Pons (tissue), 1 donor: ENCODE measurements at places on chromosomes 12 and 14.

- no peak for DNase-seq
Observed at GRCh38 chr12:47048541-47048940, 30.9 kb upstream of the PCED1B start.

DNA sequence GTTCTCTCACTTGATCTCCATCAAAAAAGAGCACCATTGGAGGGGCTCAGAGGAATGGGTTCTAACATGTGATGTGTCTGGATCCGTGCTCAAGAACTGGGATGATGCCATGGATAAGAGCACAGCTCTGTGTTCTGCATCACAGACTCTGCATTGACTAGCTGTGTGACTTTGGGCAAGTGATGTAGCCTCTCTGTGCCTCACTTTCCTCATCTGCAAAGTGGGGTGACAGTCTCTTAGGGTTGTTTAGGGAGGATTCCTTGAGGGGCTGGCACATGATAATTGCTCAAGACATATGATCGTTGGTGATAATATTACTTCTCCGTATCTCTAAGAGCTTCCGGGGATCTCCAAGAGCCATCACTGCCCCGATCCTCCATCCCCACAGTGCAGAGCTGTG lies 202.3 kb downstream of the CHST11 start:
- no peak for DNase-seq

DNA sequence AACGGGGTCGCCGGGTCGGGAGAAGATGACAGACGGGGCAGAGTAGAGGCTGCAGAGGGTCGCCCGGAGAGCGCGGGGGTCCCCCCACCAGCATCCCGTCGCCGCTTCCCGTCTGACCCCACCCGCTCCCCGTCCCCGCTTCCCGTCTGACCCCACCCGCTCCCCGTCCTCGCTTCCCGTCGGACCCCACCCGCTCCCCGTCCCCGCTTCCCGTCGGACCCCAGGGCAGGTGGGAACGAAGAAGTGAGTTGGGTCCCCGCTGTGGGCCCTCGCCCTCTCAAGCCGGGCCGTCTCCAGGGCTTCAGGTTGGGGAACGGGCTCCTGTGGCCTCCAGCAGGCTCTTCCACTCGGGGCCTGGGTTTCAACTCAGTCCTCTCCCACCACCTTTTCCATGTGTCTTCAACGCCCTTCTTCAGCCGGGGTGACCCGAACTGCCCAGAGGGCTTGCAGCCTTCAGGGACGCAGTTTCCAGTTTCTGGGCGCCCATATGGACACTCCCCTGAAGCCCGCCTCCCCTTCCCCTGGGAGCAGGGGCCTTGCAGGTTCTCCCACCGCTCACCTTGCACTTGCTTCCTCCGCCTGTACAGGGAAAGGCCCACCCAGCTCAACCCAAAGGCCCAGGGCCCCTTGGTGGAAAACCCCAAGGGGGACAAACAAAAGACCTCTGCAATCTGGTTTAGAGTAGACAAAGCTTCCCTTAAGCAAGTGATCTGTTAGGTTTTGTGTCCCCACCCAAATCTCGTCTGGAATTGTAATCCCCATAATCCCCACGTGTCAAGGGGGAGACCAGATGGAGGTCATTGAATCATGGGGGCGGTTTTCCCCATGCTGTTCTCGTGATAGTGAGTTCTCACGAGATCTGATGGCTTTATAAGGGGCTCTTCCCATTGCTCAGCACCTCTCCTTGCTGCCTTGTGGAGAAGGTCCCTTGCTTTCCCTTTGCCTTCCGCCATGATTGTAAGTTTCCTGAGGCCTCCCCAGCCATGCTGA lies 66.5 kb downstream of the TNFAIP2 start:
- DNase-seq: no peak

DNA sequence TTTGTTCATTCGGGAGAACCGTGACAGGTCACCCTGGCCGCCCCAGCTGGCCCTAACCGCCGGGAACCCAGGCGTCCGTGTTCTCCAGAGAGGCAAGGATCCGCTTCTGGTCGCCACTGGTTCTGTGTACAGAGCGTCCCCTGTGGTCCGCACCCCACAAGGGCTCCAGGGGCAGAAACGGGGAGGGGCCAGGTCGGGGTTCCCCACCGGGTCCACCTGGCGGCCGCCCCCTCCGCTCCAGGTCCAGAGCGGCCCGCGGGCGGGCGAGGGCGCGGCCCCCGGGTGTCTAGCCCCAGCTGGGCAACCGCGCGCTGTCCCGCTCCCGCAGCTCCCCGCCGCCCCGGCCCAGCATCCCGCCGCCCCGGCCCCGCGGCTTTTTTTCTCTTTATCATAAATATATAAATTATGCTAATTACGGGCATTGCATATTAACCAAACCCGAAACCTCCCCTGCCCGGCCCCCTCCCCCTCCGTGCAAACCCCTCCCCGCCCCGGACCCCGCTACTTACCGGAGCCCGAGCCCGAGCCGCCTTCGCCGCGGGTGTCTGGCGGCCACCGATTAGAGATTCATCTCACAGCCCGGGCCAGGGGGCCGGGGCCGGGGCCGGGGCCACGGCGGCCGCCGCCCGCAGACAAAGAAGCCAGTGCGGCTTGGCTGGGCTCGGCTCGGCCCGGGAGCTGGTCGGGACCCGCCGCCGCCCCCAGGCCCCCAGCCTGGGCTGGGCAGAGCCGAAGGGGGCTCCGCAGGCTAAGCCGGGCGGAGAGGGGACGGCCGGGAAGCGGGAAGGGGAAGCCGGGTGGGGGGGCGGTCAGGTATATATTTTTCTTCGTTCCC lies 512 bp downstream of the POU6F1 start:
- DNase-seq: peak; percentile 58

- DNase-seq: peak; percentile 45
Observed at GRCh38 chr12:113190761-113191160, 5.2 kb downstream of the RITA1 start.

DNA sequence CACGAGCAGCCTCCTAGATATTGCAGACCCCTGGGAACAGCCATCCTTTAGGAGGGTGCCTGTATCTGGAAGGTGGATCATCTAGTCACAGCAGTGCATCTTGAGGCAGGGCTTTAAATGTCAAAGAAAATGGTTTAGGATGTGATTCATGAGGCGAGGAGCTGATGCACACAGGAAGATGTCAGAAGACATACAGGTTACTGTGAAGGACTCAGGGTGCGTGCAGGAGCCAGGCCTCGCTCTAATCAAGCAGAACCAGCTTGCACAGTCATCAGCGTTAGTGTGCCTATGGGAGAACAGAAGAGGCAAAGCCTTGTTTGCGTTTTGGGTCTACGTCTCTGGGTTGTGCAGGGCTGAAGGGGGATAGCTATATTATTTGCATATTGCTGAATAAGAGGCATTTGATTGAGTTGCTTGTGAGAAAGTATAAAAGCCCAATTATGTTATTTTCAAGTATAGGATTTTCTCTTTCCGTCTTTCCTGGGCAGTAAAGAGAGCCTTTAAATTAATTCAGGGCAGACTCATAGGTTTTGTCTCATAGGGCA lies 77.3 kb upstream of the RPH3A start:
- DNase-seq: no peak

- DNase-seq: no peak
Observed at GRCh38 chr14:34065690-34066391, 115.0 kb upstream of the EGLN3 start.

DNA sequence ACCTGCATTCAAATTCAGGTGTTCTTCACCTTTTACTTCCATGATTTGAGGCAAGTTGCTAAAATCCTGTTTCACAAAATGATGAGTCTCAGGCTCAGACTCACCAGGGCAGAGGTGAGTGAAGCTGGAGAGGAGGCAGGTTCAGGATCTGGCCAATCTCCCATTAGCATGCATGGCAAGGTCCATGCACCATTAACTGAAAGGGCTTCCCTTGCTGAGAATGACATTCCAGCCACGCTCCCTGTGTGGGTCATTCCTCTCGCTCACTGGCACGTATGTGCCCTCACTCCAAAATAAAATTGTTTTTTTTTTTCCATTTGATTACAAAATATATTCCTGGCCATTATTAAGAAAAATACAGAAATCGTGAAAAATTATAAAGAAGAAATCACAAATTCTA lies 257.6 kb downstream of the C12orf75 start:
- no peak for DNase-seq

GRCh38 chr12:65319688-65320200 lies 41.3 kb downstream of the MSRB3 start:
- DNase-seq: no peak

DNA sequence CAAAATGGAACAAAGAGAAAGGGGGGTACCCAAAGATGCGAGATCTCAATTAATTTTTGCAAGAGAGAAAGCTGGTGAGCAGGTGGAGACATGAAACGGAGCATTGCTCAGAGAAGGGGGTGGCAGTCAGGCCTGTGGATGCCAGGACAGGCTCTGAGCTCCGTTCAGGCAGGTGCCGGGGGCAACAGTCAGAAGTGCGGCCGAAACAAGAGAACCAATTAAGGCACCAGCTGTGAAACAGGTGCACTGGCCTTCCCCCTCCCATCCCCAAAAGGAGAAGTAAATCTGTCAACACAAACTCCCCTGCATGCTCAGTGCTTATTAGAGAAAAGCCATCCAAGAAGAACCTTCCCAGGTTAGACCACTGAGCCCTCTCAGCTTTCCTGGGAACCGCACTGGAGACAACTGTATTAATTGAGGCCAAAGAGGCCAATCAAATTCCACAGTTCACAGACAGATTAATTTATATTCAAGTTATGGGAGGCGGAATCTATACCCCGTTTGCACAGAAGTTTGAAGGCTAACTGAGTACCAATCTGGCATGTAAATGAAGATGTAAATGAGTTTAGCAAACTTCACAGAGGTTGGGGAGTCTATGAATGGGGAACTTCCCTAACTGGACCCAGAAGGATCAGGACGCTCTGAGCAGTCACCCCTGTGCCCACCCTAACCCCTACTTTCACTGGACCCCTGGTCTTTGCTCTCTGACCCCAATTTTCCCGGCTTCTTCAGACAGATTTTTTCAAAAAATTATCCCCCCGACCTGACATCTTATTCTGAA lies 20.9 kb downstream of the OAS2 start:
- DNase-seq: no peak

- DNase-seq: no peak
Observed at GRCh38 chr12:130478786-130479185, 141.1 kb downstream of the PIWIL1 start.

DNA sequence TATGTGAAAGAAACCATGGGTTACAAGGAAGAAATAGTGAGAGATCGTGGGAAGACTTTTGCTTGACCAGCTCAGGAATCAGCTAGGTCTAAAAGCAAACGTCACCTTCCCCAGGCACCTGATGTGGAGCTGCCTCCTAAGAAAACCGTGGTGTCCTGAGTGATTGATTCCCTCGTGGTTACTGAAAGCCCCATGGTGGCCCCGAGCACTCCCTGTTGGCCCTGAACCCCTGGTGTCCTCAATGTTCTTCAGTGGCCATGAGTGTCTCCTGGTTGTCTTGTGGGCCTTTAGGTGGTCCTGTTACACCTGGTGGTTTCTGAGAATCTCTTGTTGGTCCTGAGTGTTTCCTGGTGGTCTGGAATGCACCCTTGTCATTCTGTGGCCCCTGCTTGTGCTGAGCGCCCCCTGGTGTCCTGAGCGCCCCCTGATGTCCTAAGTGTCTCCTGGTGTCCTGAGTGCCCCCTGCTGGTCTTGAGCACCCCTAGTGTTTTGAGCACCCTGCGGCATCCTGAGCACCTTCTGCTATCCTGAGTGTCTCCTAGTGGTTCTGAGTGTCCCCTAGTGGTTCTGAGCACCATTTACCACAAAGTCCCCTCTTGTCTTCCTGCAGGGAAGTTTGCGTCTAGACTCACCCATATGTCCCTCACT lies 518.7 kb downstream of the TMEM121 start:
- DNase-seq: no peak

DNA sequence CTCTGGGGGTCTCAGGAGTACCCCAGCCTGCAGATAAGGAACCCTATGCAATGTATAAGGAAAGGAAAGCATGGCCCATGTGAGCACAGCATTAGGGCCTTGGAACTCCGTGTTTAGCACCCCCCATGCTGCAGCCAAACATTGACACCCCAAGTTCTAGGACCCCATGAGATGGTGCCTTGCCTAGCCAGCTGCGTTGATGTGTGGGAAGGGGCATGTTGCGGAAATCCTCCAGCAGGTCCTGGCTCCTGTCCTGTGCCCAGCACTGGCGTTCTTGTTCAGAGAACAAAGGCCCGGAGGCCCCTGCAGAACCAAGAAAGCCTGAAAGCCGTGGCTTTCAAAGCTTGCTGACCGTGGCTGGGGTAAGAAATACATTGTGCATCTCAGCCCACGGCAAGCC lies 99.4 kb upstream of the DIO3 start:
- no peak for DNase-seq

DNA sequence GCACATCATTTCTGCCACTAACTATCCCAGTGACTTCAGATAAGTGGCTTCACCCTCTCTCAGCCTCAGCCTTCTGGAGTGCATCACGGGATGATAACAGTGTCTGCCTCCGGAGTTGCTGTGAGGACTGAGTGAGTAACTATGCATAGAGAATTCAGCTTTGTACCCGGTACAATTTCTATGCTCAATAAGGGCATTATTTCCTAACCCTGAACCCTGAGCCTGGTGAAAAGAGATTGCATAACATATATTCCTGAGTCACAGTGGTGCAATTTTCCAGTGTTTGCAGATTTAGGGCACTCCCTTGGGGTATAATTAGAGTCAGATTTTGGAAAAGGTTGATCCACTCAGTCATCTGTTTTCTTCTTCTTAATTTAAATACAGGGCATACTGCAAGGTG lies 181.1 kb downstream of the PTPN11 start:
- DNase-seq: no peak
